IMR-90 (cell line): ENCODE measurements at places on chromosomes 5 and 9.

GRCh38 chr5:127963233-127963632 lies 120.3 kb upstream of the SLC12A2 start:
- no peak for DNase-seq

DNA sequence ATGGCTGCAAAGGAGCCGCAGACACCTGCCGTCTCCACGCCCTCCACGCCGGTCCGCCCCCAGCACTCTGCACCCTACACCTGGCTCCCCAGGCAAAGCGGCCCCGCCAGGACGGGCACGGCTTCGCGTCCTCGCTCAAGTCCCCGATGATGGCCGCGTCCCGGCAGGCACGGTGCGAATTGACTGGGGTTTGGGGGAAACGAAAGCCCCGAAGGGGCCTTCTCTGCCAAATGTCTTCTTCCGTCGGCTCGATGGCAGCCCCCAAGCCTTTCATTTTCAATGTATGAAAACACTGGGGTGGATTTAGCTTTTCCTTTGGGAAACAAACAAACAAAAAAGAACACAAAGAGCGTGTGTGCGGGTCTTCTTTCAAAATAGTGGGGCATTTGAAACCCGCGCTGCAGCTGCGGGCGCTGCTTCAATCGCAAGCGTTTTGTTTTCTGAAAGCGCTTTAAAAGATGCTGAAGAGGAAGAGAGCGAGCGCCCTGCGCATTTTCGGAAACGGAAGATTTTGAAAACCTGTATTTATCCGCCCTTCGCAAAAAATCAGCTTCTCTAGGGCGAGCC lies 160.0 kb downstream of the RMI1 start:
- DNase-seq, result peak; percentile 18

- no peak for DNase-seq
Measured at GRCh38 chr9:137295238-137295811, 6.7 kb downstream of the NRARP start.

GRCh38 chr5:123124859-123125595 lies 36.0 kb downstream of the PRDM6 start:
- peak; percentile 63 for DNase-seq

- peak; percentile 43 for DNase-seq
Measured at GRCh38 chr5:141519605-141520565, 31.0 kb downstream of the PCDHGC5 start.

DNA sequence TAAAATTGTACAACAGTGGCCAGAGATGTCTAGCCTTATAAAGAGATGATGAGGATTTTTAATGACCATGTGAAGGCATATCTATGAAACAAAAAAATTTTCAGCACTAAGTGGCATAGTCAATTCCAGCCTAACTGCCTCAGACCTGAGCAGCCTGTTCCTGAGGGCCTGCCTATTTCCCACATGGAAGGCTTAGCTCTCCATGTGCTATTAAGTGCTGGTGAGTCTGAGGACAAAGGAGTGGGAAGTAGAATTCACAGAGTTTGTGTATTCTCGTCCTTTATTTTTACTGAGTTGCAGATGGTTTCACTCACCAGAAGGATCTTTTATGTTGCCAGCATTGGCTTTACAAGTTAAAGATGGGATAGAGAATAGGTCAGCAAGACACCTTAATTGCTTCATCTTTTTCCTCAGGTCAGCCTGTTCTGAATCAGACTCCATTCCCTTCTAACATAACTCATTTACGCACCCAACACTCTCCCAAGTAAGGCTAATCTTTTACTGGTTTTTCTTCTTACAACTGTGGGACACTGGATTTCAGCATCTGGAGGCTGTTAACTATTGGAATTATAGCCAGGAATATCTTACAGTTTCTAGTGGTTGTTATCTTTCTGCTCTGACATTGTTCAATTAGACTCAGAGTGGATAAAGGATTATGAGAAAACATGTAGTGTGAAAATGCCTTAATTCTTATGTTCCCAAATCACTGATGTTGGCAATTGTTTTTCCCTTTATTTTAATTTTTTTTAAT lies 76.8 kb downstream of the ISOC1 start:
- no peak for DNase-seq

DNA sequence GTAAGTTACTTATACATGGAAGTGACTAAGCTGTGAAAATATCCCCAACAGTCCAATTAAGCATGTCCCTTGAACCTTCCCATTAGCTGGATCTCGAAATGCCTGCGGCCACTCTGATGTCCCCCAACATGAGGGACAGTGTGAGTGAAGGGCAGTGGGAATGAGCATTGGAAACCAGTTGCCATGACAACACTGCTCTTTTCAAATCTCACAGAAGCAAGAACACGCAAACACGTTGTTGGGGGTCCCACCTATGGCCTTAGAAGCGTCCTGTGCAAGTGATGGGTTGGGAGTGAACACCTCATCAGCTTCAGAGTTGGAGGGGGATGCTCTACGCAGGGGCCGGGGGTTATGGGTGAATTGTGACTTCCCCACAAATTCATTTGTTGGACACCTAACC lies 205.9 kb downstream of the NXNL2 start:
- DNase-seq, result no peak

DNA sequence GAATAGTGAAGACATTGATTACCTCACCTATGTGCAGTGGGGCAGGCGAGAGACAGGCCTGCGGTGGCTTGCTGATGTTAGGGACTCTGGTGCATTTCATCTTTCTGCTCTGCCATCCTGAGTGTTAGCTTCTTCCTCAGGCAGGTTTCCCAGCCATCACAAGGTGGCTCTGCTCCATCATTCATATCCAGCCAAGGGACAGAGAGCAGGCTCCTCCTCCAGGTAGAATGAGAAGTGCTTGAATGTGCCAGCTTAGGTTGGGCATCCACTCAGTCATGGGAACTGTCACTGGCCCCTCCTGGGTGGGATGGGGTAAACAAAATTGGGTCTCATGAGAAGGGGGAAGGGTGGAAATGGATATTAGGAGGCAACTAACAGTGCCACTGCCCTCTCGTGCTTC lies 24.8 kb downstream of the GPR107 start:
- no peak for DNase-seq

DNA sequence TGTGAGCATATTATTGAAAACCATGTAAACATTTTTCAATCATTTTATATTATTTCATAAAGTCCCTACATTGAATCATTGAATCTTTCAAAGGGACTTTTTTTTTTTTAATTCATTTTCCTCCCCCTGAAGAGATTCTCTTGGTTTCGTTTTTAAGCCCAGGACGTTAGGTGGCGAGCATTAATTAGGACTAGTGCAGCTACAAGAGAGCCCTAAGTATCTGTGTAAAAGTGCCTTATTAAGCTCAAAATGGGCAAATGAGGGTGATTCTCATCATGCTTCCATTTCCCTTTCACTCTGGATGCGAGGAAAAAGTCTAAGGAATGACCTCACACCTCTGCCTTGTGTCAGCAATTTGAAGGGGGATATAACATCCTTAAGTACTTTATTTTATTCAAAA lies 517.9 kb upstream of the ITGA1 start:
- DNase-seq, result no peak

GRCh38 chr9:34446951-34447350 lies 11.4 kb downstream of the FAM219A start:
- no peak for DNase-seq

GRCh38 chr9:124621371-124622328 lies 114.5 kb upstream of the NR5A1 start:
- peak; percentile 37 for DNase-seq

GRCh38 chr9:127692071-127692470 lies 14.7 kb upstream of the CFAP157 start:
- DNase-seq, result no peak

DNA sequence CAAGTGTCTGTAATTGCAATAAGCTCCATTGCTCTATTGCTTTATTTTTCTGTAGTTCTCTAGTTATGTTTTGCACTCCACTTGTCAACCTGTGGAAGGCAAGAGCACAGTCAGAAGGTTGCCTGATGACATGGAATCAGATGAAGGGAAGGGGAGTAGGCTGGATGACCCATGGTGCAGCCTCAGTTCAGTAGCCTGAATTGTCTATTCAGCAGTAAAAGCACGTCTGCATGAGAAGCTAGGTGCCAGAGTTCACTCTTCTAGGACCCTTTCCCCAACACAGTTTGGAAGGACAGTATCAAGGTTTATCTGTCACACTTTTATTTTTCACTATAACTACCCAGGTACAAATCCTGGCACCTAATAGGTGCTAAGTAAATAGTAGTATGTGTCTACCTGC lies 39.3 kb downstream of the SLC44A1 start:
- DNase-seq, result no peak

DNA sequence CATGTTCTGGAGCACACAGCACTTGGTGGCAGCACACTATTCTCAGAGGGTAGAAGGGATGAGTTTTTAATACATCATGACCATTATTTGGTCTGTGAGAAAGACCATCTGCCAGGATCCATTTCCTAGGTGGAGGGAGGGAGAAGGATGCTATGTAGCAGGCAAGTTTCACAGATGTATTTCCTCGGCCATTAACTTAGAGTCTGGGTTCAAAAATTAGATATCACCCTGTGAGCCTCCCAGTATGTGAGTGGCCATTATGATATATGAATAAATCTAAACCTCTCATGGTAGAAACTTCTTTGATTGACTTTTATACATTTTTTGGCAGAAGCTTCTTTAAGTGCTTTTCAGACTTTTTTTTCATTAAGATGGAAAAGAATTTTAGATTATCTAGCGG lies 133.9 kb downstream of the SREK1 start:
- no peak for DNase-seq

GRCh38 chr5:37837414-37838032 lies 2.3 kb downstream of the GDNF start:
- DNase-seq, result peak; percentile 77

DNA sequence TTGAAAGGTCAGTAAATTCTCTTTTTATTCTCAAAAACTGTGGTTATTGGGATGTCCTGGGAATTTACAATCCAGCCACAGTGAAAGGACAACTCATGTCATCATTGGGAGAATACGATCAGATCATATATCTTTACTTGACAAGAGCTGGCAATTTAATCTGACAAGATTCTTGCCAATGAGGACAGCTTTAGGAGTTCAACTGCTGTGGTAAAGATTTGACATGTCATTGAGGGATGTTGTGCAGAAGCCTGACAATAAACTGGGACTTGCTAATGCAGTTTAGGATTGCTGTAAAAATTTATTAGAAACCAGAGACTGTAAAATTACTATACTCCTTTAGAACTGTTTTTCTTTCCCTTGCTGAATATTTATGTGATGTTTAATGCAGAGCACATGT lies 1131.0 kb downstream of the MAT2B start:
- DNase-seq, result no peak

GRCh38 chr9:99730062-99730461 lies 91.6 kb upstream of the NR4A3 start:
- no peak for DNase-seq

GRCh38 chr5:152084476-152084875 lies 159.8 kb upstream of the GLRA1 start:
- no peak for DNase-seq

GRCh38 chr5:92885950-92886349 lies 695.1 kb downstream of the NR2F1-AS1 start:
- DNase-seq, result no peak

- peak; percentile 51 for DNase-seq
Measured at GRCh38 chr5:179605026-179605833, 18.2 kb downstream of the HNRNPH1 start.

DNA sequence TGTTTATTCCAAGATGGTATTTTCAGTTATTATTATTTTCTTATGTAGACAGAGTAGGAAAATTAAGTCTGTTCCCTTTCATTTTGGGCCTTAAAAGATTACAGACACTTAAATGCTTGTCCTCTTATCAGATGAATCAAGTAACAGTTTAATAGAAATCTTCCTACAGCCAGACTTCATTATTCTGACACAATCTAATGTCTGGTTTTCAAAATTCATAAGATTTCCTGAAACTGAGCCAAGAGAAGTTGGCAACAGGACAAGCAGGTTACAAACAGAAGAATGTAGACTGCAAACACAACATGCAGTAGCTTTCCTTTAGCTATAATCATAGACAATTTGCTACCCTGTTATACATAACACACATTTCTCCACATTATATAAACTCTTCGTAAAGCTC lies 130.5 kb downstream of the FBXL17 start:
- peak; percentile 12 for DNase-seq

- peak; percentile 87 for DNase-seq
Measured at GRCh38 chr9:69149321-69149807, 24.7 kb upstream of the TJP2 start.

DNA sequence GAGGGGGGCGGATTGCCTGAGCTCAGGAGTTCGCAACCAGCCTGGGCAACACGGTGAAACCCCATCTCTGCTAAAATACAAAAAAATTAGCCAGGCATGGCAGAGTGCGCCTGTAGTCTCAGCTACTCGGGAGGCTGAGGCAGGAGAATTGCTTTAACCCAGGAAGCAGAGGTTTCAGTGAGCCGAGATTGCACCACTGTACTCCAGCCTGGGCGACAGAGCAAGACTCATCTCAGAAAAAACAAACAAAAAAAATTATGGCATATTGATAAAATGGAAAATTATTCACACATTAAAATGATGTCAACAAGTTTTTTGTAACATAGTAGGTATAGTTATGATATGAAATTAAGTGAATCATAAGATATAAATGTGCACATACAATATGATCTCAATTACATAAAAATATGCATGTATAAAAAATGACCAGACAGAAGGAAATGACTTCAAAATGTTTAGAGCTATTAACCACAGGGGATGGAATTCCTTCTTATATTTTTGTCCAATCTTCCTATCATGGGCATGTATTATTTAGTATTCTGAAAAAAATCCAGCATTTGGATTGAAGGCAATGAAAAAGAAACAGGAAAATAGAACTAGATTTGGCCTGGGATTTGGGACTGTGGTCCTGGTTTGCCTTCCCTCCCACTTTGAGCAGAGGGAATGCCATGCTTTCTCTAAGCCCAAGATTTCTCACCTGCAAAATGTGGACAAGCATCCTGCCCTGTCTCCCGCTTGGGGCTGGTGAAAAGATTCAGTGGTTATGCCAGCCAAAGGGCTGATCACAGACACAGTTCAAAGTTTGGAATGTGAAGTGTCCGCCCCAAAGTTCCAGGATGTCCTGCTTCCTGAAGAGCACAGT lies 19.5 kb downstream of the SPAAR start:
- no peak for DNase-seq

DNA sequence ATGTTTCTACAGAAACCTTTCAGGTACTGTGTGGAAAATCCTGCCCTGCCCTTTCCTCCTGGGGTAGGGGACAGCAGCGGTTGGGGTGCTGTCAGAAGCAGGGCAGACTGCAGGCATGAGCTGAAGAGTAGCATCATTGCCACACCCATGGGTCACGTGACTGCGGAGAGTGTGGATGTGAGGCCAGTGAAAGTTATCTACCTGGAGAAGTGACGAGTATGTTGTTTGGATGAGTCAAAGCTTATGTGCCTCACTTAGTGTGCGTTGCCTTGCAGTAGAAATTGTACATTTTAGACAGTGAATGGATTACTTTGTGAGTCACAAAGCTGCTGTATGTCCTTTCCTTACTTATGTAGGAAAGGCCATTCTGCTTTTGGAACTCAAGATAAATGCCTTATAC lies 21.7 kb upstream of the ACTBL2 start:
- DNase-seq, result peak; percentile 56

- DNase-seq, result no peak
Measured at GRCh38 chr5:159405611-159406031, 75.3 kb upstream of the IL12B start.

DNA sequence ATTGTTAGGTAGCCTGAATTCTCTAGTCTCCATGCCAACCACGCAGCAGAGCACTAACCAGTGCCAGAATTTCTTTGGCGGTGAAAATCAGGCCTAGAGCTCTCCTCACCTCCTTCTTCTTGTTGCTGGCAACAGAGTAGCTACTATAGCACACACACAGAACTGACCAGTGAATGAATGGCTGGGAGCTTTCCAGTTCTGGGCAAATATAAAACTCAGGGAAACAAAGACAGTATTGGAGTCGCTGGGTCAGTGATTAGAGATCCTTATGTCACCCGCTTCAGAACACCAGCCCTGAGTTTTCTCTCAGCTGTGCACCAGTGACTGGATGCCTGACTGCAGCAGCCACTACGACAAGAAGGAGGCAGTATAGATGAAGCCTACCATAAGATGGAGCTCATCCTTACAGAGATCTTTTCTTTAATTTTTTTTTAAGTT lies 26.9 kb upstream of the FEM1C start:
- DNase-seq, result no peak
